ENCODE measurements at places on chromosomes 6 and 20. TPM values are rescaled to one million over a fixed set of nuclear protein-coding genes. Genes with fewer than 3 reads are reported as not detected.

PGC gene
- 0.58 TPM for polyA plus RNA-seq

GRCh38 chr6:103122766-103123601 lies 1729.5 kb downstream of the GRIK2 start:
- no peaks in the 10 kb centered on the region for H3K27me3 ChIP-seq
- H3K4me3 ChIP-seq = no peak overlapping the region
- peak; percentile 16 for DNase-seq

DNA sequence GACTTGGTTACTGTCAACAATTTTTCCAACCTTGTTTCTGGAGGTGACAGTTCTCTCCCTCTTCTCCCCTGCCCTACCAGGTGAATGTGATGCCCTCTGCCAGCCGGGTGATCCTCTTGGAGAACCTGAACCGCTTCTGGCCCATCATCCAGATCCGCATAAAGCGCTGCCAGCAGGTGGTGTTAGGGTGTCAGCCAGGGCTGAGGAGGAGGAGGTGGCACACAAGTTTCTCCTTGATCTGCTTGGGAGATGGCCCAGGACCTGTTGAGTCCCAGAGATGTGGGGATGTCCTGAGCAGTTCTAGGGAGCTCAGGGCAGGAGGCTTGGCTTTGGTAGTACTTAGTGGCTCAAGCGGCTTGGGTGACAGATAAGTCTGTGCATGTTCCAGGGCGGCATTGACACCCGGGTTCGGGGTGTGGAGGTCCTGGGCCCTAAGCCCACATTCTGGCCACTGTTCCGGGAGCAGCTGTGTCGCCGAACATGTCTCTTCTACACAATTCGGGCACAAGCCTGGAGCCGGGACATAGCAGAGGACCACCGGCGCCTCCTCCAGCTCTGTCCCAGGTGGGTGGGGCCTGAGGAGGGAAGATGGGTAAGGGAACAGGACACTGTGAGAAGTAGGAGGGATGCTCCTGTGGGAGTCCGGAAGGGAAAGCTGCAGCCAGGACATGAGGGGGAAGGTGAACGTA lies 21.2 kb downstream of the CUL9 start:
- no peaks in the 10 kb centered on the region for H3K27me3 ChIP-seq
- H3K36me3 ChIP-seq = peaks cover 74% of the 10 kb centered on the region
- no peak overlapping the region for H3K4me3 ChIP-seq
- no peaks in the 10 kb centered on the region for H3K4me1 ChIP-seq
- DNase-seq = no peak

GRCh38 chr20:34058831-34059230 lies 53.2 kb downstream of the EIF2S2 start:
- H3K27ac ChIP-seq = no peak overlapping the region
- H3K36me3 ChIP-seq = no peaks in the 10 kb centered on the region
- H3K27me3 ChIP-seq = no peaks in the 10 kb centered on the region

TFAP2C gene
- 0.07 TPM for polyA plus RNA-seq

DNA sequence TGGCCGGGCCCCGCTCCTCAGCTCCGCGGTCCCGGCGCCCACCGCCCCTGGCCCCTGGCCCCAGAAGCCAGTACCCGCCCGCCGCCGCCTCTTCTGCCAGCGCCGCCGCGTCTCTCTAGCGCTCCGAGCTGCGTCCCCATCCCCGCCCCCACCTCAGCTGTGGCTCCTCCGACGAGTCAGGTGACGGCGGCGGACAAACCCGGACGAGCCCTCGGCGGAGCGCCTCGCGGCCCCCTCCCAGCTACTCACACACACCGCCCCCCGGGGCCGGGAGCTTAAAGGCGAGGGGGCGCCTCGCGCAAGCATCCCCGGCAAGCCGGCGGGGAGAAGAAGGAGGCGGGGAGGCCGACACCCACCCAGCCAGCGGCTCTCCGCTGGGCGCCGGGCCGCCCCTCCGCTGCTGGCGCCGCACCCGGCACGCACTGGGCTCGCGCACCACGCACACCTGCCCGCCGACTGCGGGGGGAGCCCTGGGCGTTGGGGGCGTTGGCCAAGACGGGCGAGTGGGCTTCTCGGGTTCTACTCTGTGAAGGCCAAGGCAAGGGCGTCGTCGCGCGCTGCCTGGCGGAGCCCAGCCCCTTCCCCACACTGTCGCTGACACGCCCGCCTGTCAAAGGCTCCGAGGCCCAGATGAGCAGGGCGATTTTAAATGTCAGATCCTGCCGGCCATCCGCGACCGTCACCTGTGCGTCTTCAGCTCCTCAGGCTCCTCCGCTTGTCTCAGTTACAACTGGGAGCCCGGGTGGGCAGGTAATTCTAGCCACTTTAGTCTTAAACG lies at the start of gene SNAP91:
TSS of gene SNAP91 (minus strand) at position 132 of the 778 bp plus-strand sequence. CDS start 1,174 bp downstream, outside the sequence.
- peak; percentile 22 for DNase-seq
- peaks cover 53% of the 10 kb centered on the region for H3K27me3 ChIP-seq
- peaks cover 2% of the 10 kb centered on the region for H3K4me1 ChIP-seq
- no peaks in the 10 kb centered on the region for H3K36me3 ChIP-seq
- H3K27ac ChIP-seq = peak within 1 kb of the TSS; percentile 47

DNA sequence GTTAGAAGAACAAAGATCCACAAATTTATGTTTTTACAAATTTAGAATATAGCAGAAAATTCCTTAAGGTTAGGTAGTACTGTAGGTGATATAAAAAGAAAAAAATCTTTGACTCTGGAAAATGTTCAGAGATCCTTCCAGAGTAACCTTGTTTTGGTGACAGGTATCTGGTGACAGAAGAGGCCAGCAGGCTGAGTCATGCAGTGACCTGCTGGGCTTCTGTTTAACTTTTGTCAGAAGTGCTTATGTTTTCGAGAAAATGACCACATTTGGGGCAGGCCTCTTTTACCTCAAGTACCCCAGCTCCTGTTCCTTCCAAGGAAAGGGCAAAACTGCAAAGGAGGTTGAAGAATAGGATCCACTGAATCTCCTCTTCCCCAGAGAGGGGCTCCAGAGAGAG lies 10.5 kb upstream of the CLDN20 start:
- H3K4me3 ChIP-seq = no peak overlapping the region
- H3K27ac ChIP-seq = no peak overlapping the region

BCAS1 gene
- not detected for polyA plus RNA-seq

DNA sequence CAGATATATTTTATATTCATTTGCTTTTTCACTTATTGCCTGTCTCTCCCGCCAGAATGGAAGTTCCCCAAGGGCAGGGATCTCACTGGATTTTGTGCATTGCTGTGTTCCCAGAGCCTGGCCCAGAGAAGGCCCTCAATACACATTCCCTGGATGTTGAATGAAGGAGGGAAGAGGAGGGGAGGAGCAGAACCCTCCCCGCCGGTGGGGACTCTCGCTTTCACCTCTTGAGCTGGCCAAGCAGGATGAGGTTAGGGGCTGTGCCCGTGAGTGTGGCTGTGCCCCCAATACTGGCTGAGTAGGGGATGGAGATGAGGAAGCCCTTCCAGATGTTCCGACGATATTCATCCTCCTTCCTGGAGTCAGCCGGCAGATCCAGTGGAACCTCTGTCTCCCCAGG lies 45.5 kb upstream of the OCSTAMP start:
- no peaks in the 10 kb centered on the region for H3K36me3 ChIP-seq
- no peak overlapping the region for H3K27ac ChIP-seq
- H3K4me3 ChIP-seq = no peak overlapping the region
- DNase-seq = no peak
- H3K4me1 ChIP-seq = no peaks in the 10 kb centered on the region
- no peaks in the 10 kb centered on the region for H3K27me3 ChIP-seq

DNA sequence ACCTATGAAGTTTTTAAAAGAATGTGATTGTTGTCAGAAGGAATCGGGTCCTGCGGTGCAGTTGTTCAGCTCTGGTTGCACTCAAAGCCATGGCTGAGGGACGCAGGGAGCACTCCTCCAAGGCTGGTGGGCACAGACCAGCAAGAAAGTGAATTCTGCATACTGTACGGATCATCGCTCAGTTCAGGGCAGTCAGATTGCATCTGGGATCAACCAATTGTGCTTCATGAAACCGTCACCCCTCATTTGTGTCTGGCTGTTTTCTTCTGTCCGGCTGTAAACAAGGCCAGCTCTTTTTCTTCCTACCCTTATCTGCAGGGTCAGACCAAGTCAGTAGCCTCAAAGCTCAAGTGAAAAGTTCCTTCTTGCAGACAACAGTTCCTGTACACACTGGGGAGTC lies 478.3 kb downstream of the TFAP2A start:
- no peaks in the 10 kb centered on the region for H3K27me3 ChIP-seq
- H3K4me1 ChIP-seq = no peaks in the 10 kb centered on the region
- no peaks in the 10 kb centered on the region for H3K36me3 ChIP-seq
- no peak for DNase-seq
- no peak overlapping the region for H3K4me3 ChIP-seq
- no peak overlapping the region for H3K27ac ChIP-seq

DNA sequence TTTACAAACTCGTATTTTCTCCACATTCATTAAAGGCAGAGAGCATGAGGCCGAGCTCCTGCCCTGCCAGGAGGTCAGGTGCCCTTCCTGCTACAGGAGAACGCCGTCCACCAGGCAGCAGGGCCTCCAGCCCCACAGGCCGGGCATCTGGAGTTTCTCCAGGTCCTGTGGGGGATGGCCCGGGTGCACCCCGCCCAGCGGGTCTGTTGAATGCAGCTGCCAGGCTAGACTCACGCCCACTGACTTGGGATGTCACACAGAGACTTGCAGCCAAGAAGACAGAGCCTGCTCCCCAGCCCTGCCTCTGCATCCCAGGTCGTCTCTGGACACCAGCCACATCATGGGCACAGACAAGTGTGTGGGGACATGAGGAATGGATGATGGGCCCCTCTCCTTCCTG lies 376.4 kb downstream of the CDH4 start:
- no peak overlapping the region for H3K27ac ChIP-seq
- H3K4me1 ChIP-seq = peaks cover 4% of the 10 kb centered on the region
- H3K27me3 ChIP-seq = peaks cover 4% of the 10 kb centered on the region
- H3K4me3 ChIP-seq = no peak overlapping the region

- H3K27me3 ChIP-seq = no peaks in the 10 kb centered on the region
- H3K4me1 ChIP-seq = peaks cover 33% of the 10 kb centered on the region
- no peaks in the 10 kb centered on the region for H3K36me3 ChIP-seq
- peak overlapping the region; percentile 59 for H3K4me3 ChIP-seq
- no peak for DNase-seq
These were observed 53.4 kb downstream of the MRPL14 start for GRCh38 chr6:44073612-44074438.

GRCh38 chr6:122365775-122366403 lies 33.6 kb upstream of the HSF2 start:
- no peak overlapping the region for H3K4me3 ChIP-seq
- no peak overlapping the region for H3K27ac ChIP-seq
- no peaks in the 10 kb centered on the region for H3K36me3 ChIP-seq
- H3K27me3 ChIP-seq = peaks cover under 1% of the 10 kb centered on the region
- no peaks in the 10 kb centered on the region for H3K4me1 ChIP-seq
- DNase-seq = no peak

TOX2 gene
- 2.0 TPM for polyA plus RNA-seq

DNA sequence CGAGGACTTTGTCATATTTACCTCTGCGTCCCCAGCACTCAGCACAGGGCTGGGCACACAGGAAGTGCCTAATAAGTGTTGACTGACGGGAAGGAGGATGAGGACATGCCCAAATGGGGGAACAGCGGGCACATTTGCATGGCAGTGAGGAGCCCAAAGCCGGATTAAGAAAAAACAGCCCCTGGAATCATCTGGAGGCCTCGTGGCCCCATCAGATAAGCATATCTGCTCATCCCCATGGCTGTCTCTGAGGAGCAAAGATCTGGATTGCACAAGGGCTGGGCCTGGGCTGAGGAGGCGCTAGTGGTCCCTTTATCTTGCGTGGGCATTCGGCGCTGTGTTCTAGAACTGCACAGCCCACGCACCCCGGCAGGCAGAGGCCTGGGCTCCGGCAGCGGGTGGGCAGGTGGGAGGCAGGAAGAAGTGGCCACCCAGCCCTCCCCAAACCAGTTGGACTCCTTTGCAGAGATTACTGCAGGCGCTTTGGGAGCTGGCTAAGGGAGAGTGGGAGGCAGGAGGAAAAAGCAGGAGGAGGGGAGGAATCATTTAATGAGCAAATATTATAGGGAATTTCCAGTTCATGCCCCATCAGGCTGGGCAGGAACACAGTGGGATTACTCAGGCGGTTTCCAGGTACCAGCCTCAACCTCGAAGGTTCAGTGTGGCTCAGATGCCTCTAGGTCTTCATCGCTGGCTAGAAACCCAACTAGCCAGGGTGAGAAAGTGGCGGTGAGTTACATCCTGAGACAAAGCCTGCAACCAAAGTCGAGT lies 108.1 kb downstream of the CEBPB start:
- H3K27ac ChIP-seq = no peak overlapping the region
- no peaks in the 10 kb centered on the region for H3K27me3 ChIP-seq
- H3K4me1 ChIP-seq = peaks cover 21% of the 10 kb centered on the region
- no peak for DNase-seq

DNA sequence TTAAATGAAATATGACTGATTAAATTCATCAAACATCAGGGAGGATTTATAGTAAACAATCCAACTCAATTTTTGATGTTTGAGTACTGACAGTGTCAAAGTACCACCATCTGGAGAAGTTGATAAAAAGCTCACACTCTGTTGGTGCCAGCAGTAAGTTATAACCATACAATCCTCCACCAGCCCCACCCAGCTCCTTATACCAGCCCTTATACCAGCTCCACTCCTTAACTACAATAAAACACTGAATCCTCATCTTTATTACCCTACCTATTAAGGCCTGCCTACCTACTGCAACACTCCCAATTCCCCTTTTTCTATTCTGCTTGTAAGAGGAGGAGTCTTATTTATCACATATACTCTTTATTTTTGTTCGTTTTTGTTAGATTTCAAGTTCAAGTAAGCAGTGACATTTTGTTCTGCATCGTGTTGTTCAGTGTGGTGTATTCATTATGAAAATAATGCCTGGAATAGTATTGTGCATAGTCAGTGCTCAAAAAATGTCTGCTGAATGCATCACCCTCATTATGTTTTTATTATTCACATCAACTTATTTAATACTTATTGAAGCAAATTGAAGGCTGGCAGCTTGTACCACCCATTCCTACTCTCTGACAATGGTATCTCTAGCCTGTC lies 954.7 kb upstream of the ADGRB3 start:
- no peaks in the 10 kb centered on the region for H3K27me3 ChIP-seq
- no peaks in the 10 kb centered on the region for H3K36me3 ChIP-seq

DNA sequence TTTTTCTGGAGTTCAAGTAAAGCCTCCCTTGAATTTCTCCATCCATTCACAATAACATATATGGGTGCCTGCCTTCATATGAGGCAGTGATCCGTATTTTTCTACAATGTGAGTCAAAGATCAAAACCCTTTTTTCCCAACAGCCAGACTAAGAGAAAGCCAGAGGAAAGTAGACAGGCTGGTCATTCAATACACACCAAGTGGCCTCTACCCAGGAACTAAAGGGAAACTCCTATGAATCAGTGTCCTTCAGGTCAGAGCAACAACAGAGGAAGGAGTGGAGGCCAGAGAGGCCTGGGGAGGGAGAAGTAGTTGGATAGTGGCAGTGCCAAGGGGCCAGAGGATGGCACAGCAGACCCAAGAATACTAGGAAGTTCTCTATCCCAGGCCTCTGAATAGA lies 23.8 kb downstream of the SIM1 start:
- no peaks in the 10 kb centered on the region for H3K27me3 ChIP-seq
- H3K4me1 ChIP-seq = no peaks in the 10 kb centered on the region
- H3K36me3 ChIP-seq = no peaks in the 10 kb centered on the region
- no peak overlapping the region for H3K4me3 ChIP-seq
- DNase-seq = no peak
- H3K27ac ChIP-seq = no peak overlapping the region
